HFFc6 (cell line): ENCODE measurements at places on chromosomes 2 and 18. TPM values are rescaled to one million over a fixed set of nuclear protein-coding genes. Genes with fewer than 3 reads are reported as not detected.
A peak's percentile ranks its signal among the peaks of the same experiment; 100 is the strongest.

SKA1 gene
- 6.2 to 18.0 TPM (median 14.4 TPM) in 3 replicates for total RNA-seq

BOD1L2 gene
- not detected in 3 replicates for total RNA-seq

DNA sequence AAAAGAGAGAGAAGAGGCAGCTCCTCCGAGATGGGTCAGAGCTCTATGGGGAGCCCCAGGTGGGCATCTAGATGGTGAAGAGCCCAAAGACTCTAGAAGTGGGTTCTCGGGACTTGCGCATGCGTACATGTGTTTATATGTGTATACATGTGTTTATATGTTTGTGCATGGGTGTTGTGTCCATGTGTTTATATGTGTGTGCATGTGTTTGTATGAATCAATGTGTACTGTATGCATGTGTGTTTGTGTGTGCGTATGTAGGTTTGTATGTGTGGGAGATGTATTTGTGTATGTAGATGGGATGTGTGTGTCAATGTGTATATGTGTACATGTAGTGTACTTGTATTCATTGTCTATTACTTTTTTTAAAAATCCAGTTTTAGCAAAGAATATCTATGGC, 25.6 kb downstream of the DNPEP start:
- peaks cover 28% of the 10 kb centered on the region for H3K27me3 ChIP-seq
- H3K4me1 ChIP-seq = peaks cover 19% of the 10 kb centered on the region
- H3K36me3 ChIP-seq = no peaks in the 10 kb centered on the region

ATP6V1B1 gene
- total RNA-seq = 1.0 TPM in 1 of 3 replicates, not detected in the others

DNA sequence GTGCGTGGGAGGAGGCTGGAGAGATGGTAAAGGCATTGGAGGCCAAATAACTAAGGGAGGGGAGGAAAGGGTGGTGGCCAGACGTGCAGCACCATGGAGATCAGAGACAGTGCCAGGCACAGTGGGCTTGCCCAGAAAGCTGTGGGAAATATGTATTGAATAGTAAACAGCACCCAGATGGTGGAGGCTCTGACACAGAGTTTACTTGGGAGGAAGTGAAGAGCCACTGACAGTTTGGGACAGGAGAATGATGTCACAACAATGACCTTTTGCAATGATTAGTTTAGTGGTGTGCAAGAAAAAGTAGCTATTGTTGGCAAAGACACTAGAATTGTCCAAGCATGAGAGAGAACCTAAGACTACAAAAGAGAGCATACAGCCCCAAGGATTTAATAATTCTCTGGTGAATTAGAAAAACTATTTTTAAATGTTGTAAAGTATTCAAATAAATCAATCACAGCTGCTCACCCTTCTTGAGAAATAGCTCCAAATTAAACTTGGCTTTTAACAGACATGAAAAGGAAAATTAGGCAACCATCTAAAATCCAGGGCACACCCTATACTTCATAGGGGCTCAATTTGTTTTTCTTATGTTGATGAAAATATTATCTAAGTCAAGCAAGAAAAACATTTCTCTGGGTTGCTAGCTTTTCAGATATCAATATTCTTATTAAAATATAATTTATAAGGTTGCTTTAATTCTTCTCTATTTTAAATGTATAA, 458.7 kb upstream of the HNRNPA3 start:
- H3K27me3 ChIP-seq = peaks cover 4% of the 10 kb centered on the region; the same call in 1 of the 2 replicates
- H3K4me1 ChIP-seq = no peaks in the 10 kb centered on the region
- no peaks in the 10 kb centered on the region for H3K36me3 ChIP-seq
- no peak overlapping the region for H3K27ac ChIP-seq

GRCh38 chr2:184357033-184357432, 241.3 kb upstream of the ZNF804A start:
- H3K4me3 ChIP-seq = no peak overlapping the region
- H3K27ac ChIP-seq = no peak overlapping the region
- no peaks in the 10 kb centered on the region for H3K36me3 ChIP-seq
- no peak for DNase-seq

SLC9A4 gene
- total RNA-seq = not detected in 3 replicates

CAD gene
- total RNA-seq = 43.9 to 54.3 TPM (median 45.6 TPM) in 3 replicates

KLHL30 gene
- 0.05 and 0.11 TPM in 2 replicates for total RNA-seq

DNA sequence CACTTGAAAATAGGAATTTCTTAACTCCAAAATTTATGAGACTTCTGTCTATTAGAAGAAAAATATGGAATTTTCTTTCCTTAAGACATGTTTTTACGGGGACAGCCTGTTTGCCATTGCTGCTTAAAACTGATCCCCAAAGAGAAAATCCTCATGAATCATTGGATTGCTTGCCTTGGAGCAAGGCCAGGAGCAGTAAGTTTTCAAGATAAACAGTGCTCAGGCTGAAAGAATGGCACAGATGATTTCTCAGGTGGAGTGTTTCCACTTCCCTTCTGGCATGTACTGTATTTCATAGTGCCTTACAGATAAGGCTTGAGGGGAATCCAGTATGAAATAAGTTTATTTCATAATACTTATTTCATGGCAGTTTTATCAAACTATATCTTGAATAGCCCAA, 74.3 kb upstream of the MMADHC start:
- H3K4me3 ChIP-seq = peak overlapping the region; percentile 55
- H3K27me3 ChIP-seq = no peaks in the 10 kb centered on the region
- peak overlapping the region; percentile 40 for H3K27ac ChIP-seq

DNA sequence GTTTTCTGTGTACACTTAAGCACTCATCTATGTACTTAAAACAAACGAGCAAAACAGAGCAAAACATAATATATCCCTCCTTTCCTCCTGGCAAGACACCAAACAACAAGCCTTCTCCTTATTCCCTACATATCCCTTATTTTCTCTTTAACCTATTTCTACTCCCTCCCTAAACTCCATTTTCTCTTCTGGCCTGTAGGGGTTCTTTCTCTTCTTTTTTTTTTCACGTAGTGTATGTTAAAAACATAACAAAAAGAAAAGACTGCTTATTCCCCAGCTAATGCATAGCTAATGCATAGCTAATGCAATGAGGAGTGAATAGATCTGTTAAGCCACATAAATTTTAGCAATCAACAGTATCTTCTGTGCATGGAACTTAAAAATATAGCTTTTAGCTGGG, 193.4 kb downstream of the TMEM247 start:
- DNase-seq = no peak
- H3K36me3 ChIP-seq = peaks cover 22% of the 10 kb centered on the region
- no peak overlapping the region for H3K27ac ChIP-seq
- H3K4me1 ChIP-seq = peaks cover 53% of the 10 kb centered on the region

RAB27B gene
- total RNA-seq = 0.51 to 1.6 TPM (median 1.4 TPM) in 3 replicates

DNA sequence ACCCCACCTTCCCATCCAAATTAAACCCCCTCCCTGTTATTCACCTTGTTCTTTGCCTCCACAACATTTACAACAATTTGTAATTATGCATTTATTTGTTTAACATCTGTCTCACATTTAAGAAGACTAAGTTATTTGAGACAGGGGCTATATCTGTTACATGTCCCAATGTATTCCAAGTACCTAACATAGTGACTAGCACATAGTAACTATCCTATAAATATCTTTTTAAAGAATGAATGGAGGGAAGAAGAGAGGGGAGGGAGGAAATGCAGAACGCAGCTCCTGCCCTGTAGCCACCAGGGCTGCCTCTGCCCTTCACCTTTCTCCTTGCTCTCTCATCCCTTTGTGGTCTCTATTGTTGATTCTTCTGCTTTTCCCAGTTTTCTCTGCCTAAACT, 40.6 kb downstream of the HDHD2 start:
- no peak overlapping the region for H3K4me3 ChIP-seq
- DNase-seq = no peak
- H3K4me1 ChIP-seq = peaks cover 12% of the 10 kb centered on the region; the same call in 1 of the 2 replicates
- H3K27me3 ChIP-seq = no peaks in the 10 kb centered on the region
- peaks cover 8% of the 10 kb centered on the region for H3K36me3 ChIP-seq

KLHL29 gene
- total RNA-seq = 8.6 to 9.2 TPM (median 8.9 TPM) in 3 replicates

GRCh38 chr2:231714639-231715498, 6.5 kb downstream of the PTMA start:
- H3K36me3 ChIP-seq = peaks cover 28% of the 10 kb centered on the region
- peaks cover 6% of the 10 kb centered on the region for H3K27me3 ChIP-seq
- peaks cover 65% of the 10 kb centered on the region for H3K4me1 ChIP-seq
- DNase-seq = no peak
- H3K27ac ChIP-seq = peak overlapping the region; percentile 87
- no peak overlapping the region; the same call in 1 of the 2 replicates for H3K4me3 ChIP-seq

ACADL gene
- total RNA-seq = not detected in 3 replicates

DNA sequence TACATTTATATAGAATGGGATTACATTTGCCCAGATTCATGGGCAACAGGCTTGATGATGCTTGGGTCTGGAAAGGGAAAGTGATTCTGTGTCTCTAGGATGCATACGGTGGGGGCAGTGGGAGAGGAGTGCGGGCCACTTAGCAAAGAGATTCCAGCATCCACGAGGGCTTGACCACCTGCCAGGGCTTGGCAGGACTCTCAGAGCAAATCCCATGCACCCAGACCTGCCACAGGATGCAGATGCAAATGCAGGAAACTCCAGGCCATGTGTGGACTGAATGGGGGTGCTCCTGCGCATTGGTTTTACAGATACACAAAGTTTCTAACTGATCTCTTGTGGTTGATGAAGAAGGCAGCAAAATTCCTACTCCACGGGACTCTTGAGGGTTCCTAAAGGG, 334.7 kb downstream of the CYRIA start:
- H3K4me1 ChIP-seq = no peaks in the 10 kb centered on the region
- peaks cover 10% of the 10 kb centered on the region; the same call in 1 of the 2 replicates for H3K36me3 ChIP-seq
- no peak for DNase-seq
- H3K27me3 ChIP-seq = no peaks in the 10 kb centered on the region
- no peak overlapping the region for H3K4me3 ChIP-seq

DNA sequence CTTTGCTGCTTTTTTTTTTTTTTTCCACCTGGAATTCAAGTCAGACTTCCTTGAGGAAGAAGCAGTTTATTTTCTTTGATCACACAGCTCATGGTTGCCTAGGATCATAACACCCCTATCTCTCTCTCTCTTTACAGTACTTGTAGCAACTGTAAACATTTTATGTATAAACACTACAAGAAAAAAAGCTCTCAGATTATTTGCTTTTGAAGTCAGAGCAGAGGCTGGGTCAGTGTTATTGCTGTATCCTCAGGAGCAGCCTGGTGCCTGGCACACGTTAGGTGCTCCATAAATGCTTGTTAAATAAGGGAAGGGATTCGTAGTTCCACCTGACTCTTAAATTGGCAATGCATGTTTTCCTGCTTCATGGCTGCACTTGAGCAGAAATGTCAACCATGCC, 221.2 kb downstream of the TGIF1 start:
- no peak overlapping the region for H3K27ac ChIP-seq
- peaks cover 16% of the 10 kb centered on the region for H3K4me1 ChIP-seq
- no peaks in the 10 kb centered on the region for H3K36me3 ChIP-seq
- DNase-seq = no peak
- H3K27me3 ChIP-seq = no peaks in the 10 kb centered on the region

CKAP2L gene
- 14.3 to 34.7 TPM (median 24.9 TPM) in 3 replicates for total RNA-seq

AFF3 gene
- 0.78 to 5.9 TPM (median 0.90 TPM) in 3 replicates for total RNA-seq

DNA sequence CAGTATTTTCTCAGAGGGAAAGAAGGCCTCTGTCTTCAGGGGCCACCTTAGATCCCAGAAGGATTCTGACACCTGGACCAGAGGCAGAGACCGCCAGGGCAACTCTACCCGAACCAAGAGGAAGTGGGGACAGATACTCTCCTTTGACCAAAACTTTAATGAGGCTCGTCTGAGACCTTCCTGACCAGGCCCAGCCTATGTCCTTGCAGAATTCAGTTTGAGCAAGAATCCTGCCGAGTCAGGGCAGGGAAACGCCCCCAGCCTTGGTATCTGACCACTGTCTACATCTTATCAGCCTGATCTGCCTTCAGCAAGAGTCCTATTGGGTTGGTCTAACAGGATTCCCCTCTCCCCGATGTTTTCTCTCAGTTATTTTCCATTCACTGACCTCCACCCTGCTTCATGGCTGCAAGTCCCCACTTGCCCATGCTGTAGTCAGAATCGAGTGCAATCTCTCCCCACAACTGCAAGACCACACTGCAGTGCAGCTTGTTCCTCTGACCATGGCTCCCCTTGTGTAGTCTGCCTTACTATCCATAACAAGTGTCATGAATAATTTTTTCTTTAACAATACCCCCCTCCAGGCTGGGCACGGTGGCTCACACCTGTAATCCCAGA, 95.0 kb downstream of the MSH2 start:
- no peak for DNase-seq
- H3K36me3 ChIP-seq = peaks cover 17% of the 10 kb centered on the region
- H3K4me3 ChIP-seq = no peak overlapping the region
- peaks cover 10% of the 10 kb centered on the region for H3K27me3 ChIP-seq
- peaks cover 18% of the 10 kb centered on the region for H3K4me1 ChIP-seq
- no peak overlapping the region for H3K27ac ChIP-seq

GRCh38 chr2:77155511-77155910, 366.7 kb downstream of the LRRTM4 start:
- H3K4me1 ChIP-seq = no peaks in the 10 kb centered on the region
- no peaks in the 10 kb centered on the region for H3K36me3 ChIP-seq
- H3K4me3 ChIP-seq = no peak overlapping the region
- DNase-seq = no peak
- H3K27ac ChIP-seq = no peak overlapping the region

FBXO36 gene
- 1.3 to 2.2 TPM (median 2.2 TPM) in 3 replicates for total RNA-seq

SERPINB11 gene
- not detected in 3 replicates for total RNA-seq
